ENCODE measurements at places on chromosomes 1 and 21.

GRCh38 chr1:89550995-89551394 lies 26.4 kb downstream of the LRRC8B start:
- DNase-seq = no peak

GRCh38 chr1:118862755-118863154 lies 125.4 kb downstream of the TBX15 start:
- DNase-seq = no peak

GRCh38 chr1:3625151-3625907 lies 514 bp downstream of the TPRG1L start:
- DNase-seq = peak; percentile 32

DNA sequence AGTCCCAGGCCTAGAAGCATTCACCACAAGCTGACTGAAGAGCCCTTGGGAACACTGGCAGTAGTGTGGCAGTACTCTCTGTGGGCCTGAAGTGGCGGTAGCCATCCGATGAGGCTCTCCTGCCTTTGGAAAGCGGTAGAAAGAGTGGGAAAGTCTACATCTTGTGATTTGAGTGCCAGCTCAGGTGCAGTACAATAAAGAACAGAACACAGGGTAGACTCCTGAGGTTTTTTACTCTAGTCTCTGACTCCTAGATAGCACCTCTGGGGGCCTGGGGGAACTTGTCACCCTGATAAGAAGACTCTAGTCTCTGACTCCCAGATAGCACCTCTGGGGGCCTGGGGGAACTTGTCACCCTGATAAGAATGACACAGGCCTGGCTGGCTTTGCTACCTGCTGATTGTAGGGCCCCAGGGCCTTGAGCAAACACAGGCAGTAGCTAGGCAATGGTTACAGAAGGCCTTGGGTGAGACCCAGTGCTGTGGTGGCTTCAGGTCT lies 18.0 kb upstream of the IL20 start:
- DNase-seq = no peak

GRCh38 chr1:96366516-96366915 lies 355.1 kb upstream of the PTBP2 start:
- no peak for DNase-seq

DNA sequence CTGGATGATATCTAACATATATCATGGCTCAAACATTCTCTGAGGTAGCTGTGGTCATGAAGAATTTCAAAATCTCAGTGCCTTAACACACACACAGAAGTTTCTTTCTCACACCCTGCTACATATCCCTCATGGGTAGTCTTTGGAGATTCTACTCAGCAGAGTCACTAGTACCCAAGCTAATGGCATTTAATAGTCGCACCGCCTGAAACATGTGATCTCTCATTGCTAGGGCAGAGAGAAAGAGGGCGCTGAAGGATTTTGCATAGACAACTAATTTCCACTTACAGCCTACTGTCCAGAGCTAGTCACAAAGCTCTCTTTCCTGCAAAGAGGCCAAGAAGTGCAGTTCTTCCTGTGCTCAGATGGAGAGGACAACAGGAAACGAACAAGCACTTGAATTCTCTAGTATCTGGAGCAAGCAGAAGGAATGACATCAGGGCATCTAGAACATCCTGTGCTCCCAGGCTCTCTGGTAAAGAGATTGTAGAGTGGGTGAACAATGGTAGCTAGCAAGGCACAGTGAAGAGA lies 183.4 kb upstream of the PTBP2 start:
- DNase-seq = no peak

- no peak for DNase-seq
Observed at GRCh38 chr1:203828002-203828401, 32.6 kb downstream of the ZBED6 start.

DNA sequence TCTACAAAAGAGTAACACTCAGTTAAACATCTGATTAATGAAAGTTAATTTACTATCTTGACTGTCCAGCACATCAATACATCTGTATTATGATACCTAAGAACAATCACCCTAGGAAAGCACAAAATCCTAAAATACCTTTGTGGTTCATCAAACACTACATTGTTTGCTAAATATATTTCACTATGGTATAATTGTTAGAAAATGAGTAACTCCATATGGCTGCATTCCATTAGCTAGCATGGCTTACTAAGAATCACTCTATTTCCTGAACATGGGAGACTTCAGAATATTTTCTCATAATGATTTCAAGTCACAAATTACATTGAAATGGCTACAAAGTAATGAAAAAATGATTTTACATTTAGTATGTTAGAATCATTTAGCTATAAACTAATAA lies 12.5 kb downstream of the TRMT1L start:
- DNase-seq = no peak
